ENCODE measurements at places on chromosomes 5 and 9.

- DNase-seq: no peak
These were observed 259.9 kb downstream of the BNC2 start for GRCh38 chr9:16610538-16610937.

GRCh38 chr9:27485158-27485557 lies 38.9 kb upstream of the IFNK start:
- no peak for DNase-seq

GRCh38 chr9:94773655-94774054 lies 47.2 kb downstream of the AOPEP start:
- DNase-seq: no peak

- no peak for DNase-seq
These were observed 176.1 kb downstream of the TRPM3 start for GRCh38 chr9:70945301-70945700.

GRCh38 chr9:27600256-27600655 lies 27.0 kb upstream of the C9orf72 start:
- DNase-seq: no peak

DNA sequence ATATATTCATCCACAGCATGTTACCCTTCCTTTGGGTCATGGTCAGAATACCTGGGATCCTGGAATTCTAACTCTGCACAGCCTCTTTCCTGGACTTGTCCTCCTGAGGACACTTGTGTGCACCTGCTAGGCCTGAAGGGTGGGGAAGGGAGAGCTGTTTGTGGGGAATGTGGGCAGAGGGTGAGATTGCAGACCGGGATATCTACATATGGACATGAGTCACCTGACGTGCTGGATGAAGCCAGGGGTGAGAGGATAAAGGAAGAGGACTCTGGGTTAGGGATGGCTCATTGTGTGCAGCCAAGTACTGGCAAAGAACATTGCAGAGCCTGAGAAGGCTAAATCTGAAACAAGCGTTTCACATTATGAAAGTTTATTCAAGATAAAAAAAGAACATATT lies 241.4 kb upstream of the RPS23 start:
- DNase-seq: no peak

DNA sequence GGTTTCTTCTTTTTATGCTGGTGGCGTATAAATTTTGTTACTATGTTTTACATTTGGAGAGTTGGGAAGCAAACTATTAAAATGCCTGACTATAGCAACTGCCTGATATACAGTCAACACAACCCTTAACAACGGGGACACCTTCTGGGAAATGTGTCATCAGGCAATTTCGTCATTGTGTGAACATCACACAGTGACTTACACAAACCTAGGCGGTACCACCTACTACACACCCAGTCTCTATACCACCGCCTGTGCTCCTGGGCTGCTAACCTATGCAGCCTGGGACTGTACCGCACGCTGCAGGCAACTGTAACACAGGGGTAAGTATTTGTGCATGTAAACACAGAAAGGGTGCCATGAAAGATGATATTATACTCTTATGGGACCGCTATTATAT lies 1.3 kb upstream of the CDHR2 start:
- no peak for DNase-seq

DNA sequence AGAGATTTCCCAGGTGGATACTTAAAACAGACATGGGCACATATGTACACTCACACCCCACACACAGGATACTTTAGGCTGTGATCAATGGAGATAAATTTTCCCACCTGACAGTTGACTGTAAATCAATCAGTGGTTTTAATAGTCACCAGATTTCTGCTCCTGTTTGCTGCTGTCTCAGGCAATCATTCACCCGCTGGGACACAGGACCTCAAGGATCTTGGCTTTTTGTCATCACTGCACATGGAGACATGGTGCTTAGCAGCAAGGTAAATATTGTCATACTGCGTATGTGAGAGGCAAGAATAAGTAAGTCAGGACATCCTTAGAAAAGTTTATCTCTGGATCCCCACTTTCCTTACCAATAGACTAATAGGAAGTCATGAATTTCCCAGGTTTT lies 60.8 kb upstream of the KLF9 start:
- DNase-seq: no peak

DNA sequence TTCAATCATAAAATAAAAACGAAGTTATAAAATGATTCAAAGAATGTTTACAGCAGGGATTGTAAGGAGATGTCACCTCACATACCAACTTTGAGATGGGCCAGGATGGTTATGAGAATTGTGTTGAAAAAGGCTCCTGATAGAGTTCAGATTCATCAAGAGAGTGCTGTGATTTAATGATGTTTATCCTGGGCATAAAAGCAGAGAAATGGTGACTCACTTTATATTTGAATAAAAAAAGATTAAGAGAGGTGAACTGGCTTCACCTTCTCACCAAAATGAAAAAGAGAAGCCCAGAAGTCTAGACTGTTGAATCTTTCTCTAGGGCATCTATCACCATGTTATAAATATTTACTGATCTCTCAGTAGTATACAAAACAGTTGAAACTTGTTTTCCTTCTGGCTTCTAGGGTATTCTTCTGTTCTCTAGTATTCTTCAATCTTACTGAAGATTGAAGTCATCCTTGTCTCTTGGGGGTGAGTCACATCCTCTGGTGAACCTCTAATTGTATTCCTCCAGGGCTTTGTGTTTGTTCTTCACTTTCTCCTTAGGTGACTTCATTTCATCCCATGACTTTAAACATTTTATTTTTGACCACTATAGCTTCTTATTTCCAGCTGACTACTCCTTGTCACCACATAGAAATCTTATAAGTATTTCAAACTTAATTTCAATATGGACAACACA lies 1237.3 kb upstream of the C9orf72 start:
- no peak for DNase-seq

- DNase-seq: no peak
These were observed 979 bp downstream of the PCDHGA12 start for GRCh38 chr5:141431286-141431685.

DNA sequence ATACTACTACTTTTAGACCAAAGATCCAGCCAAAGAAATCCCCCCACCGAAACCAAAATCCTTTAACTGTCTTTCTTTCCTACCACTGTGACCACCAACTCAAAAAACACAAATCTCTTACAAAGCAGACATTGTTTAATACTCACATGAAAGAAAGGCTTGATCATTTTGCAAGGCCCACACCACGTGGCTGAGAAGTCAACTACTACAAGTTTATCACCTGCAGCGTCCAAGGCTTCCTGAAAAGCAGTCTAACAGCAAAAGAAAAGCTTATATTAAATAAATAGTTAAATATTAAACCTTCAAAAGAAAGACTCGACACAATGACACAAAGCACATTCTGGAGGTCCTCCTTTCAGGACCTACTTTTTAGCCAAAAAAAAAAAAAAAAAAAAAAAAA lies 5.1 kb downstream of the TXN start:
- no peak for DNase-seq

GRCh38 chr5:126531543-126532120 lies 63.4 kb downstream of the ALDH7A1 start:
- no peak for DNase-seq

DNA sequence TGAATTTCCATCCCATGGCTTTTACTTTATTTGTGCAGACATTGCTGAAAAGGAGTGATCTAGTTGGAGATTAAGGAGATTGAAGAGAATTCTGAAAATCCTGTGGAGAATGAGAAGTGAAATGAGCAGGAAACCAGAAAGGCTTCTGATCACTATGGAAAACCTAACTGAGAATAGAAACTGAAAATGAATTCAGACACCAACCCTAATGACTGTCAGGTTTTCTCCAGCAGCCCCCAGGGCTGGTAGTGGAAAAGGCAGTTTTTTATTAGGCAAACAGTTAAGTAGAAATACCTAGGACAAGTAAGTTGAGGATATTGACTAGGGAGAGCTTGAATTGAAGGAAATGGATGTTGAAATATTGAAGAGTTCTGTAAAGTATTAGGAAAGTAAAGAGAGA lies 14.7 kb upstream of the ARRDC3 start:
- DNase-seq: no peak

DNA sequence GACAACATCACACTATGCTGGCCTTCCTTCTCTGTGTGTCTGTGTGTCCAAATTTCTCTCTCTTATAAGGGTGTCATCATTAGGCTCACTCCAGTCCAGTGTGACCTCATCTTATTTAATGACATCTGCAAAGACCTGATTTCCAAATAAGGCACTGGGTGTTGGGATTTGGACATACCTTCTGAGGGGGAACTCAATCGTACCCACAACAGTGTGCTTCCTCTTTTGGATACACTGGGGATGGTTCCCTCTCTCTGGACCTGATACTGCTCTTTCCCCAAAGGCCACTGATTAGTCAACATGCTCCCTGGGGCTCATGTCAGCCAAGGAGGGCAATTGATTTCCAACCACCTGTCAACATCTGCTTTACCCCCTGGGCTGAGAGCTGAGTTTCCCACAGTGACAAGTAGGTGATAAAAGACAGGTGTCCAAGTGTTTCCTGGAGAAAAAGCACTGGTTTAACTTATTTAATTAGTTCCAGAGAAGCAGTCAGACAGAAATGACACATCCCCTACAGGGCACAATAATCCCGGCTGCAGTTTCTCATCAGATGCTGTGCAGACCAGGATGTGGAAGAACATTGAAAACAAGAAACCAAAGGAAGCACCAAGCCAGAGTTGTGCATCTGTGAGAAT lies 17.8 kb upstream of the CEP72 start:
- no peak for DNase-seq

DNA sequence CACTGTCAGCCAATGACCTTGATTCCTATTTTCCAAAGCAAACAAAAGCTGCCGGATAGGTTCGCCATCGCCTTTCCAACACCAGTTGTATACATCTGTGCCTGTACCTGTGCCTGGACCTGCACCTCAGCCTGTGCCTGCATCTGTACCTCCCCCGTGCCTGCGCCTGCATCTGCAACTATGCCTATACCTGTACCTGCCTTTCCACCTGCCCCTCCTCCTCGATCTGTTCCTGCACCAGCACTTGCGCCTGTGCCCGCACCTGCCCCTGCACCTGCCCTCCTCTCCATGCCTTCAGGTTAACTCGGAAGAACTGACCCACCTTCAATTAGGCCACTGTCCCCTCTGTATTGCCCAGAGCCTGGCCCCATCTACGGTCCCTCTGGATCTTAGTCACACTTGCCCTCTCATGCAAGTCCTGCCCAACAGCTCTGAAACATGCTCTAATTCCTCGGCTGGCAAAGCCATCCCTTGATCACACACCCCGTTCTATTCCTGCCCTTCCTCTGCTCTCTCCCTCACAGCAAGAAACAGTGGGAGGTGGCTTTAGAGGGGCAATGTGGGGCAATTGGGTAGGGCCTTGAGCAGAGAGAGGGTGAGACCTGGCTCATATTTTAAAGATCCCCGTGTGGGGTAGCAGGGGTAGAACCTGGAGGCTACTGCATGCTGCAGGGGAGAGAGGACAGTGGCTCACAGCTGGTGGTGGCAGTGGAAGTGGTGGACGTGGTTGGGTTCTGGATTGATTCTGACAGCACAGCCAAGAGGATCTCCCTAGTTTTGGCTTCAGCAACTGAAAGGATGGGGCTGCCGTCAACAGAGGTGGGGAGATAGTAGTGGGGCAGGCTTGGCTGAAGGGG lies 59.6 kb upstream of the PHYKPL start:
- DNase-seq: no peak

GRCh38 chr9:81661339-81661738 lies 28.0 kb downstream of the TLE1 start:
- DNase-seq: no peak

- no peak for DNase-seq
These were observed 14.1 kb upstream of the PTGR1 start for GRCh38 chr9:111613436-111614040.

GRCh38 chr5:71522151-71522550 lies 65.0 kb upstream of the MCCC2 start:
- no peak for DNase-seq

DNA sequence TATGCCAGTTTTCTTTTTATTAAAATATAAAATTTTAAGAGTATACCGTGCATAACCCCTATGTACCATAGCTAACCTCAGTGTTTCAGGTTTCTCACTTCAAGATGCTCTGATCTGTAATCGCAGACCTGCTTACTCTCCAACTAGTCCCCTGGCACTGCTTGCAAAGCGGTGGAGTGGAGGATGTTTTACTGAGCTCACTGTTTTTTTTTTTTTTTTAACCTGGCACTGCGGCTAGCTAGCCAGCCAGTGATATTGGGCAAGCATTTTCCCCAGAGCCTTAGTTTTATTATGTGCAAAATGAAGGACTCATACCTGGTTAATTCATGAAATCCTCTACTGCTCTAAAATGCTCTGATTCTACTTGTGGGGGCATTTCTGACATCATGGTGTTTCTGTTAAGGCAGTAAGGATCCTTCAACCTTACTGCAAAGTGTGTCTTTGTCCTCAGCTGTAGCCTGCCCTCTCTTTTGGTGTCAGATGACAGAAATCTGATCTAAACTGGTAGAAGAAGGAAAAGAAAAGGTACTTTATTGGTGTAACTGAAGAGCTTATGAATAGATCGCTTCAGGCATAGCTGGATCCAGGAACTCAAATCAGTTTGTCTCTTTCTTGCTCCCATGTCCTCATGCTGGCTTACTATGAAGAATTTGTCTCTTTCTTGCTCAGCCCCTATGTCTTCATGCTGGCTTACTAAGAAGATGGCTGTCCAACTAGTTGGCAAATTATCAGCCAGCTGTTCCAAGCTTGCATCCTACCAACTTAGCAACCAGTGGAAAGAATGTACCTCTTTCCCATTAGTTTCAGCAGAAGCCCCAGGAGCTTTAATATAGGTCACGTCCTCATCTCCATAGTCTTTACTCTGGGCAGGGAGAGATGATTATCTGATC lies 59.8 kb downstream of the DOCK2 start:
- DNase-seq: no peak

GRCh38 chr5:172173564-172174153 lies 14.4 kb downstream of the STK10 start:
- no peak for DNase-seq

DNA sequence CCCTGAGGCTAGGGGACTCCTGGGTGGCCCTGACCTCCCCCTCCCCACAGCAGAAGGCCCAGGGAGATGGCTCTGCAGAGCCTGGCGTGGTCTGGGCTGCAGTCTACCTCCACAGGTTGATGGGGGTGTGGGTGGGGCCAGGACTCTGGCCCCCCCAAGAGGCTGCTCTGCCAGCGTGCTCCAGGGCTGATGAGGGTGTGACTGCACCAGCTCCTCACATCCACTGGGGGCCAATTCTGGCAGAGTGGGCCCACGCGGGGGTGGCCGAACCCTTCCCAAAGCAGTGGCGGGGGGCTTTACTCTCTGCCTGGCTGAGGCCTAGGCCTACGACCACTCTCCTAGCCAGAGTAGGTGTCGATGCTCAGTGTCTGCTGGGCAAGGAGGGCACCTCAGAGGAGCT lies 28.0 kb upstream of the UBAC1 start:
- no peak for DNase-seq

All from brain pericyte (primary cell).